ENCODE measurements at places on chromosomes 6 and 20.

- DNase-seq, result peak; percentile 39
These were observed 8.0 kb downstream of the MYLIP start for GRCh38 chr6:16136621-16137450.

GRCh38 chr6:73503027-73503772, 17.6 kb downstream of the EEF1A1 start:
- no peak for DNase-seq

- DNase-seq, result no peak
These were observed 268.9 kb downstream of the PREX1 start for GRCh38 chr20:48558906-48559305.

- no peak for DNase-seq
These were observed 5.4 kb downstream of the NKX2-4 start for GRCh38 chr20:21391972-21392352.

- no peak for DNase-seq
These were observed 991.0 kb downstream of the KIF16B start for GRCh38 chr20:15582146-15582760.

DNA sequence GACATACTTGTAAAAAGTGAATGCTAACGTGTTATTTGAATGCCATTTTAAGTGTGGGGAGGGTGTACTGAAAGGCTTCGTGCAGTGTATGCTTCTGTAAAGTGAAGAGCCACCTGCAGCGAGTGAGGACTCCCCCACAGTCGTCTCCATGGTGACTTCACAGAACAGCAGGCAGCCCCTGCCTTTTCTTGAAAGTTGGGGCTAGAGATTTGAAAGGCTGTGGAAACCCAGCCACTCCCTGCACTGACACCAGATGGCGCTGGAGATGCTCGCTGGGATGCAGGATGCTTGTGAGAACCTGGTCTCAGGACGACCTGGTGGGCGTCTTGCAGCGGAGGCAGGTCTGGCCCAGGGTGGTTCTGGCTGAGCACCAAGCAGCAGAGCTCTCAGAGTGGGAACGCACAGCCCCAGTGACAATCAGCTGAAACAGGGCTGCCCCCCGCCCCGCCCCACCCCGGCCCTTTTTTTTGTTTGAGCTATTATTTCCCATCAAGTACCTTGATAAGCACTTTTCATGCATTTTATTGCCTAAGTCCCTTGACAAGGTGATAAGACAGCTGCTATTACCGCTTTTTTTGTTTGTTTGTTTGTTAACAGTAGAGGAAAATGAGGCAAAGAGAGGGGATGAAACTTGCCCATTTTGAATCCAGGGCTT, 150.3 kb downstream of the SYCP2 start:
- DNase-seq, result no peak

GRCh38 chr6:11972806-11973205, 39.3 kb upstream of the HIVEP1 start:
- no peak for DNase-seq

DNA sequence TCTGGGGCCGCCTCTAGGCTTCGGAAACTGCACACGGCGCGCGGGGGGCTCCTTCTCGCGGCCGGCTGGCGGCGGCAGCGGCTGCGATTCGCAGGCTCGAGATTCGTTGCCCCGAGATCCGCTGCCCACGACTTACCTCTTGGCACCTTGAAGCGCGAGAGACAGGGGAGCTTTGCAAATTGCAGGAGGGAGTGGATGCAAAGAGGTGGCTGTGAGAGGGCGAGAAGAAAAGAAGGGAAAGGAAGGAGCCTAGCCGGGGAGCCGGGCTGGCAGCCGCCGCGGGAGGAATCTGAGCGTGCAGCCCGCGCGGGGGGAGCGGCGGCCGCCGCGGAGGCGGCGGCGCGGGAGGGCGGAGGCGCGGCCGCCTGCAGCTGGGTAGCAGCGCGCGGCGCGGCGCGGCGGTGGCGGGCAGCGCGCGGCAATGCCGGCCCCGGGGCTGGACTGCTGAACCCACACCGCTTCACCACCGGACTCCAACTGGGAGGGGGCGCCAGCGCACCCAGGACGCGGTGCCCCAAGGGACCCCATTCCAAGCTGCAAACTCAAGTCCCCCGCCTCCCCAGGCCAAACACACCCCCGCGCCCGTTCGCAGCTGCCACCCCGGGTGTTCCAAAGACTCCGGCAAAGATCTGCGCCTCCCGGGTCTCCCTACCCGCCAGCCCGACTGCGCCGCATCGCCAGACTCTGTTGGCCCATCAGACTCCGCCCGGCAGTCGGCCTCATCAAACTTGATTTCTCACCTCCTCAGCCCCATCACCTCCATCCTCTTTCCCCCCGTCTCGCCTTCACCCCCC, 44.2 kb upstream of the SUPT3H start:
- DNase-seq, result peak; percentile 43

DNA sequence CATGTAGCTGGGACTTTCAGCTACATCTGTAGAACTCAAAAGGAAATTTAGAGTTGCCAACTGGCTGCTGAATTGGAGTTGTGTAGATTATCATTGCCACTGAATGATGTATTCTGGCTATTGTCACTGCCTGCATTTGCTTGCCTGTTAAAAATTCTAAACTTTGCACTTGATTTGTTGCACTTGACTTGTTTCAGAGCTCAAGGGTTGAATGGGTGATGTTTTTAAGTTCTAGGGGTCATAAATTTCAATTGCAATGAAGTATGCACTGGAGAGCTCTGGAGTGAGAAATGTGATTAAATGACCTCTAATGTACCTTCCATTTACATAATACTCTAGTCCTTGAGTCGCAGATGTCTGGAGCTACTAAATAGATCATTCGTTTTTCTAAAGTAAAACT, 102.4 kb downstream of the TNFRSF21 start:
- no peak for DNase-seq

DNA sequence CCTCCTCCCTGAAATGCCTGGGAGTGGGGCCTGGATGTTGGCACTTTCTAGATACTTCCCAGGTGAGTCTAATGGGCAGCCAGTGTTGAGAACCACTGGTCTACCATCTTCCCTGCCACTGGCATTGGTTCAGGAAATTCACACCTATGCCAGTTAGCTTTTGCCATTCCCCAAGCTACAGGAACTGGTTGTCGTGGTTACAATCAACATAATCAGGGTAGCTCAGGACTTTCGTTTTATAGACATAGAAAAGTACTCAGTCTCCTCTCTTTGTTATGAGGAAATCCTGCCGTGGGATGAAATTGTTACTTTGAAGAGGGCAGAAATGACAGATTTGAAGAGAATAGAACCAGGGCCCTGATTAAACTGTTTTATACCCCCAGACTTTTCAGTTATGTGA, 127.9 kb upstream of the FOXO3 start:
- DNase-seq, result no peak

DNA sequence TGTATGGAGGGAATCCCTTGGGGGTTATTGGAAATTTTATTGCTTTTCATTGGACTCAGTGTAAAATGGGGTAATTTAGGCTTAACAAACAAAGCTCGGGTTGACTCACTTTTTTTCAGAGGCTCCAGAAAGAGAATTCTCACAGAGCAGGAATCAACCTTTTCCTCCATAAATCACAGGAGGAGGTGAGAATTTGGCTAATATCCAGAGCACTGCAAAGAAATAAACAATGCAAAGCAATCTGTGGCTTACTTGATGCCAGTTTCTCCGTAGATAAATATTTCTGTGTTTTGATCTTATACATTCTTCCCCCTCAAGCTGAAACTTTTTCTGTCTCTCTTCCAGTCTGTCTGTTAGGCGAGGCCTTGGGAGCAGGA, 176.6 kb downstream of the TSHZ2 start:
- no peak for DNase-seq

DNA sequence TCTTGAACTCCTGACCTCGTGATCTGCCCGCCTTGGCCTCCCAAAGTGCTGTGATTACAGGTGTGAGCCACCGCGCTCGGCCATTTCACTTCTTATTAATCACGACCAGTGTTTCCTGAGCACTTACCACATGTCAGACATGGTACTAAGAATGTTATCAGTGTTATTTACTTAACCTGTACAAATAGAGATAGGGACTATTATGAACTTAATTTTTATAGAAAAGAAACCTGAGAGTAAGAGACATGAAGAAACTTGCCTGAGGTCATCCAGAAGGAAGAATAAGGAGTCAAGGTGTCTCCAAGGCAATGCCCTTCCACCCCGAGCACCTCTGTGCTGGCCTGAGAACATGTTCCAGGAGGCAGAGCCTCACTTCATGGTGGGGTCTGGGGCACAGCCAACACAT, 29.3 kb upstream of the EZR start:
- no peak for DNase-seq

DNA sequence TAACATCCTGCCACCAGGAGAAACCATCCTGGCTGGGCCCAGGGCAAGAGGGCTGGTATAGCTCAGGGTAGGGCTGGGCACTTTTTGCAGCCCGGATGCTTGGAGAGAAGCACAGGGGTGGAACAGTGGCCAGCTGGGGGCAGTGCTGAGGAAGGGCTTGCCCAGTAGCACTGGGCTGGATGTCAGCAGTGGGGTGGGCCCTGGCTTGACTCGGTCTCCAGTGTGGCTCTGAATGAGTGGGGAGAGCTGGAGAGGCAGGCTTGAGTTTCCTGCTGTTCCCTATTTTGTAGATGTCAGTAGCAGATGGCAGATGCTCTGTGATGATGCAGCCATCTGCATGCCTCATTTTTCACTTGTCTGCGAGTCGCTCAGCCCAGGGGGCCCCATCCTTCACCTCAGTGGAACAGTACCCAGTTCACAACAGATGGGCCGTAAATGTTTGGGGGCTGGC, 56.3 kb upstream of the TULP1 start:
- peak; percentile 20 for DNase-seq
